H1 (cell line): ENCODE measurements at places on chromosomes 3 and 15. TPM values are rescaled to one million over a fixed set of nuclear protein-coding genes. Genes with fewer than 3 reads are reported as not detected.

Gene GDPGP1
- total RNA-seq: 3.7 and 5.6 TPM in 2 replicates

Gene MED12L
- 24.0 and 26.2 TPM in 2 replicates for total RNA-seq

- no peaks in the 10 kb centered on the region for H3K36me3 ChIP-seq
- peak overlapping the region; percentile 29; the same call in 1 of the 2 replicates for H3K27ac ChIP-seq
- H3K4me1 ChIP-seq: peaks cover 7% of the 10 kb centered on the region
- peak; percentile 83 for DNase-seq
- H3K4me3 ChIP-seq: no peak overlapping the region
- no peaks in the 10 kb centered on the region for H3K27me3 ChIP-seq
Measured at GRCh38 chr15:82849556-82850512, 40.4 kb downstream of the WHAMM start.

GRCh38 chr3:163971861-163972260 is 1106.4 kb downstream of the SI start:
- H3K36me3 ChIP-seq: no peaks in the 10 kb centered on the region
- no peak overlapping the region for H3K27ac ChIP-seq
- H3K27me3 ChIP-seq: no peaks in the 10 kb centered on the region
- no peak for DNase-seq
- H3K4me3 ChIP-seq: no peak overlapping the region
- no peaks in the 10 kb centered on the region for H3K4me1 ChIP-seq

Gene ALPK3
- 16.0 and 19.2 TPM in 2 replicates for total RNA-seq

GRCh38 chr3:38739396-38739689 is 76.7 kb downstream of the SCN10A start:
- H3K4me3 ChIP-seq: no peak overlapping the region
- no peak for DNase-seq
- no peaks in the 10 kb centered on the region for H3K27me3 ChIP-seq
- H3K4me1 ChIP-seq: 0 out of 2 replicates have a peak, but pooled peaks cover 3% of the 10 kb centered on the region
- no peak overlapping the region for H3K27ac ChIP-seq
